ENCODE measurements at places on chromosomes 13 and 19.

GRCh38 chr19:18266771-18267686 lies 7.2 kb downstream of the IQCN start:
- DNase-seq, result no peak

GRCh38 chr13:101262306-101262705 lies 154.0 kb downstream of the NALCN start:
- no peak for DNase-seq

DNA sequence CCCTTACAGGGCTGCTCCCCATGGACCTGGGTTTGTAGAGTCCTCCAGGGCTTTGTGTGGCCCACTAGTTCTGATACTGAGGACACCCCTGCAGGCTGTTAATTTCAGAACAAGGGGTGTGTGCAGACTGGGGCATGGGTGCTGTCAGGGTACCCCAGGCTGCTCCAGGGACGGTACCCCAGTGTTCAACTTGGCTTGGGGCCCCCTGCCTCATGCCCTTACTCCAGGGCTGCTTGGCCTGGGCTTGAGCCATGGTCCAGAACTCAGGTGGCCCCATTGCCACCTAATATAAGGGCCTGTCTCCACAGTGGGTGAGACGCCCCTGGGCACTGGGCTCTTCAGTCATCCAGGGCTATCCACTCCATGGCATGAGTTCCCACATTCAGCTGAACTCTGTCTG lies 1417.6 kb downstream of the UQCRFS1 start:
- DNase-seq, result no peak

DNA sequence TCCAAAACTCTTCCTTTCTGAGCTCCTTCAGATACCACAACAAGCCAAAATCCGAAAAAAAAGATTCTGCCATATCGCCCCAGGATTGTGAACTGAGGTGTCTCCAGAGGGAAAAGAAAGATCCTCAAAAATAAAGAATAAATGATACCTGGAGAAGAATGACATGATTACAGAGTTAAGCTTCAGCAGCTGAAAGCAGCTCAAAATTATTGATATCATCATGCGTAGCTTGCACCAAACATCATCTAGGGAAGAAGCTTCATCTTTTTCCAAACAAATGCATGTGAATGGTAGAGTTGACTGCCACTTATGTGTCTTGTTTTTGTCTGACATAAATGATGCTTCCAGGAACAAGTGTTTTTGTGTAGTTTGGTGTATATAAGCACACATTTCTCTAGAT lies at the start of gene NLRP9:
NLRP9 (minus strand) TSS at position 101 of the 400 bp plus-strand sequence; CDS start at position 73, 28 bp downstream.
- no peak for DNase-seq

DNA sequence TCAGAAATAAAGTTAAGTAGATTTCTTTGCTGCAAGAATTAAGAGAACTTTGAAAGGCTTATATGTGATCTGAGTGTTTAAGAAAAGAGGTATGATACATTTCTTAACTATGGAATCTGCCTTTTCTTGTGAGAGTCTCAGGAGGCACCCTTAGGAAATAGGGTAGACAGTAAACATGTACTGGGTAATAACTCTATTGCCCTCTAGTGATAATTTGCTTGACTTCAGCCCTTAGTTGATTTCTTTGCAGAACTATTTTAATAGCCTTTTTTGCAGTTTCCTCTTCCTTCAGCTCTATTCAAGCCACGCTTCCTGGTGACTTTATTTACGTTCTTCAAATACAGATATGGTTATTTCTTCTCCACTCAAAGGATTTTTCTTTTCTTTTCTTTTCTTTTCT lies 37.0 kb upstream of the CCNA1 start:
- peak; percentile 28 for DNase-seq

- DNase-seq, result no peak
Observed at GRCh38 chr19:51822946-51823345, 28.0 kb downstream of the FPR3 start.

GRCh38 chr19:52942386-52943133 lies 19.3 kb upstream of the ZNF888 start:
- DNase-seq, result peak; percentile 75

DNA sequence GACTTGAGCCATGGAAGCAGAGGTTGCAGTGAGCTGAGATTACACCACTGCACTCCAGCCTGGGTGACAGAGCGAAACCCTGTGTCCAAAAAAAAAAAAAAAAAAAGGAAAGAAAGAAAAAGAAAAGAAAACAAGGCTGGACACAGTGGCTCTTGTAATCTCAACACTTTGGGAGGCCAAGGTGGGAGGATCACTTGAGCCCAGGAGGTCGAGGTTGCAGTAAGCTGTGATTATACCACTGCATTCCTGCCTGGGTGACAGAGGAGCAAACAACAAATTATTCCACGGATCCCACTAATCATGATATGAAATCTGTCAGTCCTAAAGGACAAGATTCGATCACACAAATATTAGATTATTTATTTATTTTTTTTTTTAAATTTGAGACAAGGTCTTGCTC lies 3.1 kb upstream of the MYDGF start:
- no peak for DNase-seq

DNA sequence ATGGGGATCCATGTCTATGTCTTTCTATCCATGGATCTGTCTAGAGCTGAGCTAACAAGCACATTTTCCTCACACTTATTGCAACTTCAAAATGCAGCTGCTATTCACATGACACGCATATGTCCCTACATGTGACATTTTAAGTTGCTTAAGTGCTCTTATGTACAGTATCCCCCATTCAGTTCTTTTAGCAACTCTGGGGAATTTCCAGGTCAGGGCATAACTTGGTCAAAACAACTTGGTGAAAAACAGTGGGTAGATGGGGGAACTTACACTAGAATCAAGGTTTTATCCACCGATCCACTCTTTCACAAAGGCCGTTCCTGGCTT lies 73.0 kb downstream of the COL4A1 start:
- no peak for DNase-seq

DNA sequence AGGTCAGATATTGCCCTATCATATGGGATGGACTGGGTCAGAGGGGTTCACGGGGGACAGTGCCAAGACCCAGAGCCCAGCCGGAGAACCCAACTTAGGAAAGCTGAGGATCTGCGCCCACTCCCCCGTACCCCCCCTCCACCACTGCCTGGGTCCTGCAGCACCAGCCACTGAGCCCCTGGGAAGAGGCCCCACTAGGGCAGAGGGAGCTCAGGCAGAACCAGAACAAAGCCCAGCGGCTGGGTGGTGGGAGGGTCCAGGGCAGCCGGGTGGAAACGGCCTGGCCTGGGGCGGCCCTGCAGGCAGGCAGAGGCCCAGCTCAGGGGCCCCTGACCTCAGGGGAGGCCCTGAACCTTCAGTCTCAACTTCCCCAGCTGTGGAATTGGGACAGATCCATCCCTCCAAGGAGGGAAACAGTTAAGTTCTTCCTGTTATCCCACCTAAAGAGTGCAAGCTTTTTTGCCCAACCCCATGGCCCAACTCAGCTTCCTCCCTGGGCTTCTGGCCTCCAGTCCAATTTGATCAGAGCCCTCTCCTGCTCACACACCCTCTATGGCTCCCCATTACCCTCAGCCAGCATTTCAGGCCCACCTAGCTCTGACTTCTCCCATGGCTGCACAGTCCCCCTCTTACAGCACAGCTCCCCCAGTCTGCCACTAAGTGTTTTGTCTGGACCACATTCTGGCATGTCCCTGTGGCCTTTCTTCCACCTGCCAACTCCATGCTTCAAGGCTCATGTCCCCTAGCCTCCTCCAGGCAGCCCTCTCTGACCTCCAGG lies 3.1 kb downstream of the NR2F6 start:
- DNase-seq, result no peak

- no peak for DNase-seq
Observed at GRCh38 chr13:23668562-23668961, 98.3 kb downstream of the TNFRSF19 start.

DNA sequence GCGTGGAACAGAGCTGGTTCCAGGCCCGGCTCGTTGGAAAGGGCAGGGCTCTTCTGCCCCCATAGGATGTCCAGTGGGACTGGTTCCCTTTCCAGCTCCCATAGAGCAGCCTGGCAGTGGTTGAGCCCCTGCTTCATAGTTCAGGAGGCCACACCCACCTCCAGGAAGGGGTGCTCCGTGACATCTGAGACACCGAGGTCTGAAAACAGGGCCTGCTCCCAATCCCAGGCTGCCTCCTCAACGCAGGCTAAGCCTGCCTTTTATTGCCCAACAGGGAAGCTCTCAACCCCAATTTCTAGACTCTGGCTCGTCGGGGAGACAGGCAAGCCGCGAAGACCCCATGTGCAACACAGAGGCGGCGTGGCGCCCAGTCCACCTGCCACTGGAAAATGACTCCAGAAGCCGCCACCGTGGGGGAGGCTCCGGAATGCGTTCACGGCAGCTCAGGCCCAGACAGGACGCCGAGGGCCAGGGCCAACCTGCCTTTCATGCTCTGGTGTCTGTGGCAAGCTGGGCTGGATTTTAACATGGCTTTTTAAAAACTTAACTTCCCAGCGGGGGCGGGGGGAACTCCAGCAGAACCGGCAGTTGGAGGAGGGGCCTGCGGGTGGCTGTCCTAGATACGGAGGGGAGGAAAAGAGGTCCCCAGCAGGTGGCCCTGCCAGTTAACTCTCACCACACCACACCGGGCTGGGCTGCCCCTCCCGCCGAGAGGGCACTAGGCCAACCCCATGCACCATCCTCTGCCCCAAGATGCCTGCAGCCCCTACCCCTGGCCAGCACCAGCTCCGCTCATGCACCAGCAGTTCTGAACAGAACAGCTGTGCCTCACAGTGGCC lies 17.9 kb upstream of the TINCR start:
- no peak for DNase-seq

DNA sequence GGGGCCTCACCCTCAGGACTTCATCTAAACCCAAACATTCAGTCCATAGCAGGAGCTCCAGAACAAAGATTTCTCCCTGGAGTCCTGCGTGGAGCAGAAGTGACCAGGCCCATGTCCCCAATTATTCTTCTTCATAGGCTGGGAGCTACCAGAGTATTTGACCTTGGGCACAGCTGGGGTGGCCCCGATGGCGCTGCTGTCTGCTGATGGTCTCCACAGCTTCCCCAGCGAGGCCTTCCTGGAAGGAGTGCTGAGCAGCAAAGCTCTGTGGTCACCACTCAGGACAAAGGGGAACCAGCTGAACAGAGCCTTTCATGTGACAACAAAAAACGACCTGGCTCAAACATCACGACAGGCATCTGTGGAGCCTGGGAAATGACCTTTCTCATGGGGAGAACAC lies 62.7 kb upstream of the ARGLU1 start:
- DNase-seq, result no peak

- DNase-seq, result no peak
Observed at GRCh38 chr13:69721631-69722030, 386.0 kb upstream of the ATXN8OS start.

DNA sequence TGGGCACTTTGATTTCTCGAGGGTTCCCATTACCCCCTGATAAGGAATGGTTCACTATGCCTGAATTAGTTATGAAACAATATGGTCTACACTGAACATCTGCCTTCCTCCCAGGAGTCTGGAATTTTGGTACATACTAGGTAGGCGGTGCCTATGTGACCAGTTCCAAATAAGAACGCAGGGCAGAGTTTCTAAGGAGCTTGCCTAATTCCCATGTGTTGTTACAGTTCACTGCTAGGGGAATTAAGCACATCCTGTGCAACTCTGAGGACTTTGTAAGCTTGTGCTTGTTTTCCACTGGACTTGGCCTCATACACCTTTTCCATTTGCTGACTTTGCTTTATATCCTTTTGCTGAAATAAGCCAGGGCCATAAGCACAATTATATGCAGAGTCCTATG lies 29.2 kb downstream of the RBM26 start:
- DNase-seq, result no peak
